Fibroblast of lung (primary cell): ENCODE measurements at places on chromosomes 6 and 20.

- DNase-seq, result no peak
These were observed 72.7 kb downstream of the QRSL1 start for GRCh38 chr6:106702046-106702445.

GRCh38 chr20:8361006-8361652 lies 229.1 kb downstream of the PLCB1 start:
- peak; percentile 24 for DNase-seq

GRCh38 chr6:157438611-157439111 lies 57.7 kb downstream of the ZDHHC14 start:
- peak; percentile 67 for DNase-seq

DNA sequence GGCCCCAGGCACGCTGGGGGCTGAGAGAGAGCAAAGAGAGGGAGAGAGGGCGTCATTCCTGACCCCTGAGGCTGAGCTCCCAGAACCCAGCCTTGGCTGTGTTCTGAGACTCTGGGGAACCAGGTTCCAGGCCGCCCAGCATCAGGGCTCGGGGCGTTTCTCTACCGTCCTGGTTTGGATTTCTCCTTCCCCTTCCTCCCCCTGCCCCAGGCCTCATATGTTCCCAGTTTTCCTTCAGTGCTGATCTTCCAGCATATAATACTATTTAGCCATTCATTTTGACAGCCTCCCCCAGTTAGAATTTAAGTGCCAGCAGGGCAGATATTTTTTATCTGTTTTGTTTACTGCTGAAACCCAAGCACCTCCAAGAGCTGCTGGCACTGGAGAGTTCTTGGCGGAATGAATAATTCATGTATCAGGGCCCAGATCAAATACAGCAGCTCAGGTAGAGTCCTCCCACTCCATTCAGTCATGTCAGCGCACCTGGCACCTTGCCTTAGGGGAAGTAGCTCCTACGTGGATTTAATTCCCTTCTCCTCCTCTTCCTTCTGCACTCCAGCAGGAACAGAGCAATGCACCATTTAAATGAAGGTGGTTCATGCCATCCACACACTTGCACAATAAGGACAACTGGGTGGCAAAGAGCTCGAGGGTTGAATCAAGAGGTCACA lies 23.4 kb upstream of the FRMD1 start:
- no peak for DNase-seq
